ENCODE measurements at places on chromosomes 7 and 10. TPM values are rescaled to one million over a fixed set of nuclear protein-coding genes. Genes with fewer than 3 reads are reported as not detected.

GRCh38 chr10:44004913-44005787, 356.5 kb upstream of the ZNF32 start:
- H3K36me3 ChIP-seq, result no peaks in the 10 kb centered on the region
- H3K27ac ChIP-seq, result no peak overlapping the region

- H3K27ac ChIP-seq, result no peak overlapping the region
- H3K4me1 ChIP-seq, result peaks cover 20% of the 10 kb centered on the region
- DNase-seq, result no peak
- no peak overlapping the region for H3K4me3 ChIP-seq
- peaks cover 14% of the 10 kb centered on the region for H3K27me3 ChIP-seq
- H3K36me3 ChIP-seq, result no peaks in the 10 kb centered on the region
Measured at GRCh38 chr10:109941236-109941862, 18.0 kb upstream of the XPNPEP1 start.

GRCh38 chr7:13990984-13991790, 1.7 kb upstream of the ETV1 start:
- H3K27ac ChIP-seq, result no peak overlapping the region
- peaks cover 4% of the 10 kb centered on the region for H3K4me1 ChIP-seq
- H3K36me3 ChIP-seq, result no peaks in the 10 kb centered on the region

DNA sequence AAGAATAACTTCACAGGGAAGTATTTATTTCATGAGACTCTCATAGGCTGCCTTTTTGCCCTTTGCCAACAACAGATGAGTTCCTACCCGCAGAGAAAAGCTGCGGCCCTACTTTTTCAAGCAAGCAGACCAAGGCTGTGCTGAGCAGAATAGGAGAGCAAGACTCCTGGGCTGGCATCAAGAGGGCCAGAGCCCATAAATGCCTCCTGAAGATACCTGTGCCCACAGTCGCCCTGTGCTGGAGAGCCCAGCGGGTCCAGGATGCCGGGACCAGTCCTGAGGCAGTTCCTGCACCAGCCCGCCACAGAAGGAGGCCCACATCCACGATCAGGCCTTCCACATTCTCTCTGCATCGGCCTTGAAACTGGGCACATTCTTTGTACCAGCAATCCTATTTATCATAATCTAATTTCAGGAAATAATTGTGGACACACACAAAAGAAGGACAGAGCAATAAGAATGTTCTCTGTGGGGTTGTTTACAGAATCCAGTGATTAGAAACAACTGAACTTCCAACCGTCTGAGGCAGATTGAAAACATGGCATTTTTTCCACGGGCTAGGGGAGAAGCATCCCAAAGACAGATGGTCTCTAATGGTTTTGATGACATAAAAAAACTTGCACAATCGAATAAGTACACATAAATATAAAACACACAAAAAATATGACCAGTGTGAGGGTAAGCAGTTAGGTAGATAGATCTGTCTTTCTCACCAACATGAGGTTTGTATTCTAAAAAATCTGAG, 95.6 kb downstream of the CPXM2 start:
- peaks cover 6% of the 10 kb centered on the region for H3K27me3 ChIP-seq
- H3K4me3 ChIP-seq, result no peak overlapping the region
- H3K27ac ChIP-seq, result no peak overlapping the region
- no peak for DNase-seq
- H3K4me1 ChIP-seq, result peaks cover 14% of the 10 kb centered on the region

DNA sequence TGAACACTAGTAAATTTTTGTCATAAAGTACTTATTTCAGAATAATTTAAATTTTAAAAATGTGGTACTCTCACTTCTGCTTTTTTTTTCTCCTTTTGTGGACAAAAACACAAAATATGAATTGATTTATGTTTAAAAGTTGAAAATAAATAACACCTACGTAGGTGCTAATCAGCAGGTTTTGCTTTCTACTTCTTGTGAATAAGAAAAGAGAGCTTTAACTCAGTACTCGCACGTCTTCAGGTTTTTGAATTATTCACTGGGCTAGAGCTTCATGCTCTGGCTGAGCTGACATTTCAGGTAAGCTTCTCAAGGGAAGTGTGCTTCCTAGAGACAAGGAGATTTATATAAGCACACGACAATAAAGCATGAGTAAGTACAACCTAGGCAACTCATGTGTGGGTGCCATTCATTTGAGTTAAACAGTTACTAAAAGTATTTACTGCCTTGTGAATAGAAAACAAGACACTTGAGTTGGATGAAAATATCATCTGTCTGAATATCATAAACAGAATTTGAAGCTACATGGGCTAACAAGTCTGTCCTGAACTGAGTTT, 190.0 kb upstream of the POT1 start:
- DNase-seq, result no peak
- H3K27me3 ChIP-seq, result no peaks in the 10 kb centered on the region
- no peaks in the 10 kb centered on the region for H3K36me3 ChIP-seq
- H3K4me3 ChIP-seq, result no peak overlapping the region
- no peak overlapping the region for H3K27ac ChIP-seq

- H3K4me1 ChIP-seq, result peaks cover 17% of the 10 kb centered on the region
- DNase-seq, result no peak
- H3K4me3 ChIP-seq, result no peak overlapping the region
- H3K27me3 ChIP-seq, result peaks cover 9% of the 10 kb centered on the region
Measured at GRCh38 chr7:5404421-5404826, 19.2 kb downstream of the TNRC18 start.

- H3K27ac ChIP-seq, result no peak overlapping the region
- no peaks in the 10 kb centered on the region for H3K36me3 ChIP-seq
- H3K4me1 ChIP-seq, result no peaks in the 10 kb centered on the region
- H3K4me3 ChIP-seq, result no peak overlapping the region
Measured at GRCh38 chr10:23406409-23406808, 32.5 kb upstream of the OTUD1 start.

GRCh38 chr7:5406957-5407945, 16.4 kb downstream of the TNRC18 start:
- peaks cover 6% of the 10 kb centered on the region for H3K27me3 ChIP-seq
- H3K27ac ChIP-seq, result peak overlapping the region; percentile 4
- peaks cover 24% of the 10 kb centered on the region for H3K36me3 ChIP-seq
- peak overlapping the region; percentile 21 for H3K4me3 ChIP-seq
- H3K4me1 ChIP-seq, result peaks cover 23% of the 10 kb centered on the region

GRCh38 chr7:54843841-54844355, 84.9 kb upstream of the SEC61G start:
- no peak for DNase-seq
- H3K4me1 ChIP-seq, result peaks cover 4% of the 10 kb centered on the region
- H3K27ac ChIP-seq, result no peak overlapping the region
- no peak overlapping the region for H3K4me3 ChIP-seq

GRCh38 chr10:61633665-61634064, 29.1 kb upstream of the CABCOCO1 start:
- H3K27ac ChIP-seq, result no peak overlapping the region
- H3K27me3 ChIP-seq, result no peaks in the 10 kb centered on the region
- no peak overlapping the region for H3K4me3 ChIP-seq
- H3K4me1 ChIP-seq, result no peaks in the 10 kb centered on the region

DNA sequence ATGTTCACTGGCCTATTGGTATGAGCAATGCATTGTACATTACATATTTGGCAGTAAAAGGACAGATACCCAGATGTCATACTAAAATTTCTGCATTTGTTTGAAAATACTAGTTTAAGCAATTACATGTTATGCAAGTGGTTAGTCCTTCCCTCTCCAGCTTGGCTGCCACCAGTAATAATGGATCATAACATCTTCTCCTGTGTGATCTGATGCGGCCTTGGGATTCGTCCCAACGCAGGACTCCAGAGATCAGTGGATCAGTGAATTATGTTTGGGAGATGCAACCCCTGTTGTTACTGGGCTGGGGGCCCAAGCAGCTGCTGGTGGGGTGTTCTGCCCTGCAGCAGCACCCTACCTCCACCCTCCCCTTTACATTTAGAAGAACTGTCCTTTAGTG, 11.2 kb upstream of the PDK4 start:
- no peaks in the 10 kb centered on the region for H3K27me3 ChIP-seq
- H3K27ac ChIP-seq, result peak overlapping the region; percentile 64
- no peaks in the 10 kb centered on the region for H3K36me3 ChIP-seq
- peaks cover 56% of the 10 kb centered on the region for H3K4me1 ChIP-seq

GRCh38 chr7:44388089-44388970, 62.9 kb upstream of the CAMK2B start:
- peak overlapping the region; percentile 29 for H3K4me3 ChIP-seq
- H3K4me1 ChIP-seq, result peaks cover 16% of the 10 kb centered on the region
- H3K27me3 ChIP-seq, result peaks cover 12% of the 10 kb centered on the region
- peaks cover 38% of the 10 kb centered on the region for H3K36me3 ChIP-seq
- H3K27ac ChIP-seq, result no peak overlapping the region

- H3K27me3 ChIP-seq, result peaks cover 3% of the 10 kb centered on the region
- no peak overlapping the region for H3K27ac ChIP-seq
- H3K36me3 ChIP-seq, result no peaks in the 10 kb centered on the region
- peaks cover 4% of the 10 kb centered on the region for H3K4me1 ChIP-seq
Measured at GRCh38 chr10:129912166-129912917, 51.7 kb downstream of the EBF3 start.

- no peak for DNase-seq
- H3K4me1 ChIP-seq, result peaks cover 2% of the 10 kb centered on the region
- H3K4me3 ChIP-seq, result peak overlapping the region; percentile 93
- H3K27me3 ChIP-seq, result peaks cover 11% of the 10 kb centered on the region
Measured at GRCh38 chr10:46283580-46284285, 3.1 kb upstream of the ANTXRL start.

GRCh38 chr7:100016215-100016901, 962 bp downstream of the ZKSCAN1 start:
- H3K36me3 ChIP-seq, result peaks cover 14% of the 10 kb centered on the region
- DNase-seq, result no peak
- H3K4me1 ChIP-seq, result peaks cover 17% of the 10 kb centered on the region
- H3K27me3 ChIP-seq, result peaks cover 12% of the 10 kb centered on the region

DNA sequence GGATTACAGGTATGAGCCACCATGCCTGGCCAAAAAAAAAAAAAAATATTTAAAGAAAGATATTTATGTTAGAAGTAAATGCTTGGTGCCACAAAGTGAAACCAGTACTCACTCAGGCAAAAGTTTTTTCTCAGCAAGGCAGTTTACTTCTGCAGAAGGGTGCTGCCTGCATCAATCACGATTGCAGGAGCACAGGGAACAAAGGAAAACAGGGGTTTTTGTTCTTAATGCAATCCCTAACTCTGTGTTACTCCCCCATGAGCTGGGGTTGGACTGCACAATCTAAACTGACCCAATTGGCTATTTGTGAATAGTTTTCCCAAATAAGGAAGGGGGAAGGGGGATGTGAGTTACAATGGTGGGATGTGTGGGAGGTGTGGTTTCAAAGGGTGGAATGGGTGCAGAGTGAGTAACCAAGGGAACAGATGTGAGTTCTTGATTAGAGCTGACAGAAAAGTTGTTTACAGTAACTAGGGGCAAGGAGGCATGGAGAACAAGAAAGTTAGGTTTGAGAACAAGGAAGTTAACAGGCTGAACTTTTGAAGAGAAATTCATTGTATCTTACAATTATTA, 255.4 kb downstream of the TYW1 start:
- DNase-seq, result no peak
- peaks cover 2% of the 10 kb centered on the region for H3K27me3 ChIP-seq
- peaks cover 14% of the 10 kb centered on the region for H3K36me3 ChIP-seq

DNA sequence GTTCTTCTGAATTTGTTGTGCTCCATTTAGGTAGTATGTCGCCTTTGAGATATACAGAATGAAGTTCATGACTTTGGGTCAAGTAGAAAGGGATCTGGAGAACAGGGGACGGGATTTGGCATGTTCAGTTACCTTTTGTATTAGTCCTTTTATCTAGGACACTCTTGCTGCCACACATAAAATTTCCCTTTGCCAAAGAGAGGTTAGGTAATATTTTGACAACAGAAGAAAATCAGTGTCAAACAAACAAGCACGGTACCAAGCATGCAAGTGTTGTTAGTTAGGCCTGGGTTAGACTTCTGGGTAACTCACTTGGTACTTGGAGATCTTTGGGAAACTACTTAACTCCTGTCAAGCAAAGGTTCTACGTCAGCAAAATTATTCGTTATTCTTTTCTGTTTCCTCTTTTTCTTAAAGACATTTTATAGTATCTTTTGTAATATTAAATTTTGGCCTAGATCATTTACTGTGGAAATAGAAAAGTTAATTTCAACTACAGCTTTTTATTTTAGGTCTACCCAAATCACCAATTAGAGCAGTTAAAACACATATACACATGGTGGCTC, 116.7 kb downstream of the PLXDC2 start:
- no peak overlapping the region for H3K4me3 ChIP-seq
- no peaks in the 10 kb centered on the region for H3K36me3 ChIP-seq
- H3K27me3 ChIP-seq, result peaks cover 2% of the 10 kb centered on the region
- H3K27ac ChIP-seq, result no peak overlapping the region
- no peak for DNase-seq

DNA sequence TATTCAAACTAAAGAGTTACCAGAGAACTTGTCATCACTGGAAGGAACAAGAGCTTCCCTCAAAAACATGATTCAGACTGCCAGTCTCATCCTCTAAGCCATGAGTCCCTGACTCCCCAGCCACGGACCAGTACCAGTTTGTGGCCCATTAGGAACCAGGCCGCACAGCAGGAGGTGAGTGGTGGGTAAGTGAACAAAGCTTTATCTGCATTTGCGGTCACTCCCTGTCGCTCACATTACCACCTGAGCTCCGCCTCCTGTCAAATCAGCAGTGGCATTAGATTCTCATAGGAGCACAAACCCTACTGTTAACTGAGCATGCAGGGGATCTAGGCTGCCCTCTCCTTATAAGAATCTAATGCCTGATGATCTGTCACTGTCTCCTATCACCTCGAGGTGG, 42.2 kb upstream of the C10orf90 start:
- no peak overlapping the region for H3K27ac ChIP-seq
- no peaks in the 10 kb centered on the region for H3K27me3 ChIP-seq
- H3K4me1 ChIP-seq, result no peaks in the 10 kb centered on the region
- no peaks in the 10 kb centered on the region for H3K36me3 ChIP-seq
- DNase-seq, result no peak

DNA sequence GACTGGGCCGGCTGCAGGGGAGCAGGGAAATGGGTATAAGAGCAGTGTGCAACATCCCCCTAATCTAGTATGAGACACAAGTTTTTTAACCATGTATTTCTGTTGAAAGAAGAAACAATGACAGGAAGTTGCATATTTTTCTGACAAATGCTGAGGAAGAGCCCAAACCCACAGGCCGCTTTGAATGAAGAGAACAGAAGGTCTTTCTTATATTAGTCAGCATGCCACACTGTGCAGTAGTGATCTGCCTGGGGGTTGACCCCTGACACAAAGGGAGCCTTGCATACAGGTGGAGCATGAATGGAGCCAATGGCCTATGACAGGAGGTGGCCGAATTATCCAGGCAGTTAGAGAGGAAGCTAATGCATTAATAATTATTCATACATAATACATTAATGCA, 518.3 kb downstream of the PLXDC2 start:
- H3K4me3 ChIP-seq, result no peak overlapping the region
- peaks cover 6% of the 10 kb centered on the region for H3K4me1 ChIP-seq
- H3K36me3 ChIP-seq, result peaks cover 8% of the 10 kb centered on the region
- H3K27ac ChIP-seq, result no peak overlapping the region

FOXI2 gene
- not detected for total RNA-seq

LOXL4 gene
- 1.8 TPM for total RNA-seq

GPR15LG gene
- not detected for total RNA-seq

SPDYE16 gene
- not detected for total RNA-seq

VWA2 gene
- total RNA-seq, result 2.4 TPM

GRM8 gene
- total RNA-seq, result 1.5 TPM

NT5C3A gene
- total RNA-seq, result 31.9 TPM
